ENCODE measurements at places on chromosomes 5 and 9.

- no peak for DNase-seq
Measured at GRCh38 chr5:148965511-148966265, 97.2 kb downstream of the SH3TC2 start.

- DNase-seq = no peak
Measured at GRCh38 chr9:22050924-22051323, 41.8 kb upstream of the CDKN2B start.

DNA sequence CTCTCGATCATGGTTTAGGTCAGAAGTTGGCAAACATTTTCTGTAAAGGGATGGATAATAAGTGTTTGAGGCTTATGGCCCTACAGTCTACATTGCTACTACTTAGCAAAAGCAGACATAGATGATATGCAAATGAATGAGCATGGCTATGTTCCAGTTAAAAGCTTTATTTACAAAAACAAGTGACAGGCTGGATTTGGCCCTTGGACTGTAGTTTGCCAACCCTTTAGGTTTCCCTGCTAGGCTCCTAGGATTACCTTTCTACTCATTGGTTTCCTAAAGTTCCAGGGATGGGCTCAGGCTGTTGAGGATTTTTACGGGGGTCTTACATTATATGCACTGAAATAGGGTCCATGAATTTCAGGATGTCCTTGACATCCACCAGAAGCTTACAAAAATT lies 57.5 kb downstream of the GPR21 start:
- no peak for DNase-seq

- no peak for DNase-seq
Measured at GRCh38 chr5:176501333-176501732, 35.9 kb downstream of the RNF44 start.

DNA sequence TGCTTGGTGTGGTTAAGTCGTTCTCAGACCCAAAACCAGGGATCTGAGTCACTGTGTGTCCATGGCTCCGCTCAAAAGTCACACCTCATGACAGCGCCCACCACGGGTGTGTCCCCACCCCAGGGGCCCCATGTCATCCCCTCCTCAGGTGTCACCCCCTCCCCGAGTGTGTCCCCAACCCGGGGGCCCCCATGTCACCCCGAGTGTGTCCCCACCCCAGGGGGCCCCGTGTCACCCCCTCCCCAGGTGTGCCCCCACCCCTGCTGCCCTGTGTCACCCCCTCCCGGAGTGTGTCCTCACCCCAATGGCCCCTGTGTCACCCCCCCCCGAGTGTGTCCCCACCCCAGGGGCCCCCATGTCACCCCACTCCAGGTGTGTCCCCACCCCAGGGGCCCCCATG lies 5.1 kb downstream of the LRRC14B start:
- no peak for DNase-seq
